PC-3 (cell line): ENCODE measurements at places on chromosomes 2 and 18.

- no peak for DNase-seq
- peaks cover 12% of the 10 kb centered on the region; the same call in 1 of the 2 replicates for H3K4me1 ChIP-seq
- no peak overlapping the region for H3K27ac ChIP-seq
- H3K27me3 ChIP-seq = no peaks in the 10 kb centered on the region
Observed at GRCh38 chr2:173544641-173545363, 190.1 kb downstream of the CDCA7 start.

DNA sequence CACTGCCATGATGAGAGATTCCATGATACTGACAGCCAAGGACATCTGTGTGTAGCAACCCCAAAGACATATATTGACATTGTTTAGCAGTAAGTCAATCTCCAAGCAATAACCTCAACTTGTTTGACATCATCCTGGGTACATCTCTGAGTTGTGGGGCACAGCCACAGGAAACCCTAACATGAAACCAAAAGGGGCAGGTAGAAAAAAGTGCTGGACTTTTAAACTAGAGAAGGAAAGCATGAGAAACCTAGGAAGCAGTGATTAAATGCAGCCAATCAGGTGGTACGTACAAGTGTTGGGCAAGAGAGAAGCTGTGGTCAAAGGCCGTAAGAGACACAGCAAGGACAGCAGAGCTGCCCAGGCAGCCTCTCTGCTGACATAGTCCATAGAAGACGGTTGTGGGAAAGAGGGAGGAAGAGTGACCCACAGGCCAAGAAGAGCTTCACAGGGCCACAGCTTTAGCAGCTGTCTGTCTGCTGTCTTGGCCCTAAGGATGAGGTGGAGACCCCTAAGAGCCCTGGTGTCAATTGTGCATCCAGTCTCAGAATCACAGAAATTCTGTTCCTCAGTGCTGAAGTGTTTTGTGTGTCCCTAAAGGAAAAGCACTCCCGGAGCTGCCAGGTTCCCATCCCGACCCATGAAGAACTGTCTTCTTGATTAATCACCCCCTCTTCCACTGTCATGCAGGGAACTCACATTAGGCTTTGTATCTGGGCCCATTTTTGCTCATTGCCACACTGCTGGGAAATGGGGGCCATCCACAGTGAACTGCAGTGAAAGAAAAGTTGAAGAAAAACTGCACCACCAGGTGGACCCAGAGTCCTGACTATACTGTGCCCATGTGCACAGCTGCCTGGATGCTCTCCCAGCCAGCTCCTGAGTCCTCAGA, 25.4 kb upstream of the CHN1 start:
- H3K4me1 ChIP-seq = peaks cover 7% of the 10 kb centered on the region; the same call in 1 of the 2 replicates
- H3K4me3 ChIP-seq = no peak overlapping the region
- H3K27ac ChIP-seq = no peak overlapping the region
- DNase-seq = peak; percentile 69

DNA sequence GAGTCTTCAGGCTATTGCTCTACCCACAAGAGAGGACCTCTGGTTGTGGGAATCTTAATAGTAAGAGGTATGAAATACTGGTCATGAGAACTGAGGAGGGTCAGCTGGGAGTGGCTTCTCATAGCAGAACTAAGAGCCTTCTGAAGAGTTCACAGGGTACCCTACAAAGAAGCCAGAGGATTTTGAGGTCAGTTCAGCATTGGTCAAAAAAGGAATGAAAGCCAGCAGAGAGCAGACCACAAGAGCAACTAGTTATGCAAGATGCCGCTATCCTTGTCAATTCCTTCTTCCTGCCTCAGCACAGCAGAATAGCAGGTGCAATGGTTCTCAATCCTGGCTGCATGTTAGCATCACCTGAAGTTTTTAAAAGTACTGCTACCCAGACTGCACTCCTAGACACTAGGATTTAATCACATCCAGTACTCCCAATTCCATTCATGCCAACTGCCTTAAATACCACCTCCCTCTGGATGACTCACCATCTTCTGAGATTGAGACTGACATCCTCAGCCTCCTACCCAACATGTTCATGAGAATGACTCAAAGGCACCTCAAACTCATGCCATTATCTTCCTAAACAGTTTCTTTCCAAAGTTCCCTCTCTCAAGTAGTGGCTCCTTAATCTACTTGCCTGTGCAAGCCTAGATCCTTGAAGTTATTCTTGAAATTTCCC, 81.0 kb upstream of the RBMS1 start:
- peaks cover 7% of the 10 kb centered on the region; the same call in 1 of the 2 replicates for H3K4me1 ChIP-seq
- no peak overlapping the region for H3K4me3 ChIP-seq
- DNase-seq = peak; percentile 78
- H3K27me3 ChIP-seq = no peaks in the 10 kb centered on the region

GRCh38 chr2:9594366-9595054, 36.3 kb downstream of the YWHAQ start:
- peaks cover 30% of the 10 kb centered on the region for H3K4me1 ChIP-seq
- H3K4me3 ChIP-seq = no peak overlapping the region
- DNase-seq = peak; percentile 54
- no peaks in the 10 kb centered on the region for H3K27me3 ChIP-seq

DNA sequence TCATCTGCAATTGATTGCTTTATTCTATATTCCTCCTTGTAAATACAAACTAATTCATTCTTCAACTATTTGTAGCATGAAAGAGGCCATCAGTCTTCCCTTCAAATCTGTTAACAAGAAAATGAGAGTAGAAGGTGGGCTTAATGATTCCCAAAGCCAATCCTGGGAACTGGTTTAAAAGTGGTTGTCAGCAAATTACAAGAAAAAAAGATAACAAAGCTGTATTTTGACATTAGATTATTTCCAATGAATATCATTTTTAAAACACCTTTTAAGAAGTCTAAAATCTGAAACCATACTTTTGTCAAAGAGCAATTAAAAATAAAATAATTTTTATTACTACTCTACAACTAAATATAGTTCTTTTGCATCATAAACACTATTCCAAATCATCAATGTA, 139.2 kb downstream of the DYM start:
- no peaks in the 10 kb centered on the region for H3K27me3 ChIP-seq
- H3K27ac ChIP-seq = no peak overlapping the region
- H3K4me3 ChIP-seq = no peak overlapping the region
- no peak for DNase-seq
- peaks cover 5% of the 10 kb centered on the region; the same call in 1 of the 2 replicates for H3K4me1 ChIP-seq

- H3K4me3 ChIP-seq = no peak overlapping the region
- no peaks in the 10 kb centered on the region for H3K4me1 ChIP-seq
- H3K36me3 ChIP-seq = no peaks in the 10 kb centered on the region
- DNase-seq = no peak
Observed at GRCh38 chr18:75659535-75660023, 232.1 kb upstream of the SMIM21 start.

DNA sequence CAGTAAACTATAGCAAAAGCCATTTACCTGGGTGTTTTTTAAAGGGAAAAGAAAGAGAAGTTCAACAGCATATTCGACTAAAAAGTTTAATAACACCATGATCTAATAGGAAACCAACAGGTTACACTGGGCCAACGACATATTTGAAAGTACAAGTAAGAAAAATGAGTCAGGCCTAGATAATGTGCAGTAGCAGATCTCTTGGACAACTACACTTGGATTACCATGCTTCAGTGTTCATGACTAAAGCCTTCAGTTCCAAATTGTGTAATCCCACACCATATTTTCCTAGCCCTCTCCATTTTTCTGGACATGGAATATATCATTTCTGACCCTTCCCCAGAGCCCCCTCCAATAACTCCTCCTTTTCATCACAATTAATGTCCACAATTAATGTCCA, 39.1 kb upstream of the FIGN start:
- H3K4me1 ChIP-seq = peaks cover 74% of the 10 kb centered on the region
- no peaks in the 10 kb centered on the region for H3K27me3 ChIP-seq
- DNase-seq = peak; percentile 95
- peak overlapping the region; percentile 66 for H3K27ac ChIP-seq
- peak overlapping the region; percentile 41; the same call in 1 of the 2 replicates for H3K4me3 ChIP-seq

DNA sequence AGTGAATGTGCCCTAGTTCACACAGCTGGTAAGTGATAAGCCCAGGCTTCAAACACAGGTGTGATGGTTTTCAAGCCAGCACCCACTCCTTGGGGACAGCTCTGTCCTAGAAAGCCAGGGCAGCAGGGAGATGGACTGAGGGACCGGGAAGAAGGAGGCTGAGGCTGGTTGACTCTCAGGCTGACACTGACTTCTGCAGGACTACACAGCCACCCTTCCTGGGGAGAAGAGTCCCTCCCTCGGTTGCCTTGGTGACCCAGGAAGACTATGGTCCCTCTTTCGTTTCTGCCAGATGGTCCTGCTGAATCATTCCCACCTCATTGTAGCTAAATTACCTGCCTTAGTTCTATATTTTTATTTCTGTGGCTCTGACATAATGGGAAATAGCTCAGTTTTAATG, 11.3 kb upstream of the FSHR start:
- H3K4me1 ChIP-seq = no peaks in the 10 kb centered on the region
- no peak overlapping the region for H3K27ac ChIP-seq
- no peaks in the 10 kb centered on the region for H3K27me3 ChIP-seq

- no peaks in the 10 kb centered on the region for H3K36me3 ChIP-seq
- H3K27me3 ChIP-seq = no peaks in the 10 kb centered on the region
- H3K4me1 ChIP-seq = no peaks in the 10 kb centered on the region
- no peak overlapping the region for H3K27ac ChIP-seq
- H3K4me3 ChIP-seq = no peak overlapping the region
Observed at GRCh38 chr2:20552847-20553246, 98.1 kb downstream of the HS1BP3 start.

GRCh38 chr2:105418522-105418921, 19.7 kb upstream of the FHL2 start:
- no peak for DNase-seq
- no peak overlapping the region for H3K27ac ChIP-seq
- H3K4me3 ChIP-seq = no peak overlapping the region
- no peaks in the 10 kb centered on the region for H3K27me3 ChIP-seq
- peaks cover 12% of the 10 kb centered on the region for H3K4me1 ChIP-seq
- no peaks in the 10 kb centered on the region for H3K36me3 ChIP-seq

GRCh38 chr18:8871489-8871888, 166.1 kb downstream of the MTCL1 start:
- H3K4me3 ChIP-seq = no peak overlapping the region
- H3K4me1 ChIP-seq = peaks cover 6% of the 10 kb centered on the region; the same call in 1 of the 2 replicates
- no peaks in the 10 kb centered on the region for H3K27me3 ChIP-seq
- peak; percentile 70 for DNase-seq
- no peaks in the 10 kb centered on the region for H3K36me3 ChIP-seq

- no peak overlapping the region for H3K27ac ChIP-seq
- no peaks in the 10 kb centered on the region for H3K27me3 ChIP-seq
- H3K4me1 ChIP-seq = peaks cover 4% of the 10 kb centered on the region; the same call in 1 of the 2 replicates
- no peak overlapping the region for H3K4me3 ChIP-seq
- peak; percentile 14 for DNase-seq
Observed at GRCh38 chr2:12399240-12399639, 317.5 kb upstream of the TRIB2 start.

DNA sequence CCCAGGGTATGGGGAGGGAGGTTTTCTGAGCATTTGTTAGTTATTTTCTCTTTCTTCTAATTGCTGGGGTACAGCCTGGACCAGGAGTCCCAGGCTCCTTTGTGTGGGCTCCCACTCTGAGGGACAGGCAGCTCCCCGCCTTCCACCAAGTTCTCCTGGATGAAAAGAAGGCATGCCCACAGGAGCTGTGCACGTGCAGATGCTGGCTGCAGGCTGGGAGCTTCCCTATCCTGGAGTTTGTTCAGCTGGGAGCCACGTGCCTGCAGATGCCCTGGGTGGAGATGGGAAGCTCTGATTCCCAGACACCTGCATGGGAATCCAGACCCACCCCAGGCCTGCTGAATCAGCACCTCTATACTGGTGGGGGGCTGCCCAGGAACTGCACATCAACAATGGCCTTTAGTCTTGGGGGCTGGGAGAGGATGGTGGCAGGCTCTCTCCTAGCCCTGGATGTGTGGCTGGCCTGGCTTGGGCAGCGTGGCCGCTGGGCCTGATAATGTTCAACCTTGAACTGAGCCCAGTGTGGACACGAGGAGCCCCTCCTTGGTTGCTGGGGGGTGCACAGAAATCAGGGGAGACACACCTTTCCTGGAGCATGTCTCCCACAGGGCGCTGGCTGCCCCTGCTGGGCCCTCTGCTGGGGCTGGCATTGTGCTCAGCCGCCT, 233.6 kb upstream of the HS6ST1 start:
- H3K27ac ChIP-seq = no peak overlapping the region
- no peak for DNase-seq
- H3K4me3 ChIP-seq = no peak overlapping the region
- H3K4me1 ChIP-seq = no peaks in the 10 kb centered on the region
- H3K27me3 ChIP-seq = peaks cover 45% of the 10 kb centered on the region

- H3K36me3 ChIP-seq = no peaks in the 10 kb centered on the region
- no peak overlapping the region for H3K4me3 ChIP-seq
- DNase-seq = no peak
- H3K27me3 ChIP-seq = no peaks in the 10 kb centered on the region
- peaks cover 12% of the 10 kb centered on the region for H3K4me1 ChIP-seq
Observed at GRCh38 chr2:229456091-229456490, 185.0 kb upstream of the PID1 start.

DNA sequence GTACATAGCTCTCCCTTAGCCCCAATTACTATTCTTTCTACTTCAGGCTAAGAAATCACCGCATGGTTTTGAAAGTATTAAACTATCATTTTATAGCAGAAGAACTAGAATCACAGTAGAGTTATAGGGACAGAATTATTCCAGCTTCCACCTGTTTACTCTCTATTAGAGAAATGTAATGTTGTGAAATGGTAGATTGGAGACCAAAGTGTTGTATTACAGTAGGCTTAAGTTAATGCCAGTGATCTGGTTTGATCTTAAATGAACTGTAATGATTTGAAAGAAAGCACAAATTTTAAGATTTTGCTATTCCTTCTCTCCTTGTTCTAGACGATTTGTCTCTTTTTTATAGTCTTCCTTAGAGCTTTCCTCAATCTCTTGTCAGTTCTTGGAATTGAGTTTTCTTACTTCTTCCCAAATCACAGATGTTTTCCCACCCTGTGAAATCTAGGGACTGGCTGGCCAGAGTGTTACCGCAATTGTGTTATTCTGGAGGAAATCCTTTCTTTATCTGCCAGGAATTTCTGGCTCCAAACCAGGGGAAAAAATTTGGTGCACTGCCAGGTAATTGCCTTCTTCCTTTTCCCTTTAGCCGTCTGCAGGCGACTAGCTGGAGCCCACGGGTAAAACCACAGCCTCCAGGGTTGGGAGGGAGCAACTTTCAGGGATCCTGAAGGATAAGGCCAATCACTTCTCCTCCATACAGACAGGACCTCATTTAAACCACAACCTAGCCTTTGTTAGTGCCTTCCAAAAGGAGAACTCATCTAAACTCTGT, 51.7 kb downstream of the NOP58 start:
- H3K27ac ChIP-seq = no peak overlapping the region
- no peak overlapping the region for H3K4me3 ChIP-seq
- H3K27me3 ChIP-seq = no peaks in the 10 kb centered on the region
- DNase-seq = peak; percentile 86
- peaks cover 2% of the 10 kb centered on the region; the same call in 1 of the 2 replicates for H3K36me3 ChIP-seq

GRCh38 chr2:226903179-226903578, 67.3 kb downstream of the RHBDD1 start:
- H3K36me3 ChIP-seq = no peaks in the 10 kb centered on the region
- H3K4me1 ChIP-seq = peaks cover 17% of the 10 kb centered on the region
- H3K27me3 ChIP-seq = no peaks in the 10 kb centered on the region
- H3K27ac ChIP-seq = 0 out of 2 replicates have a peak overlapping the region, but pooled peaks have one; percentile 27
- DNase-seq = peak; percentile 77

GRCh38 chr18:32459361-32460101, 11.2 kb downstream of the GAREM1 start:
- H3K27ac ChIP-seq = no peak overlapping the region
- H3K36me3 ChIP-seq = no peaks in the 10 kb centered on the region
- H3K27me3 ChIP-seq = no peaks in the 10 kb centered on the region
- DNase-seq = no peak
- no peaks in the 10 kb centered on the region for H3K4me1 ChIP-seq
- no peak overlapping the region for H3K4me3 ChIP-seq
